Osteoblast (primary cell): ENCODE measurements at places on chromosomes 13 and 19.

DNA sequence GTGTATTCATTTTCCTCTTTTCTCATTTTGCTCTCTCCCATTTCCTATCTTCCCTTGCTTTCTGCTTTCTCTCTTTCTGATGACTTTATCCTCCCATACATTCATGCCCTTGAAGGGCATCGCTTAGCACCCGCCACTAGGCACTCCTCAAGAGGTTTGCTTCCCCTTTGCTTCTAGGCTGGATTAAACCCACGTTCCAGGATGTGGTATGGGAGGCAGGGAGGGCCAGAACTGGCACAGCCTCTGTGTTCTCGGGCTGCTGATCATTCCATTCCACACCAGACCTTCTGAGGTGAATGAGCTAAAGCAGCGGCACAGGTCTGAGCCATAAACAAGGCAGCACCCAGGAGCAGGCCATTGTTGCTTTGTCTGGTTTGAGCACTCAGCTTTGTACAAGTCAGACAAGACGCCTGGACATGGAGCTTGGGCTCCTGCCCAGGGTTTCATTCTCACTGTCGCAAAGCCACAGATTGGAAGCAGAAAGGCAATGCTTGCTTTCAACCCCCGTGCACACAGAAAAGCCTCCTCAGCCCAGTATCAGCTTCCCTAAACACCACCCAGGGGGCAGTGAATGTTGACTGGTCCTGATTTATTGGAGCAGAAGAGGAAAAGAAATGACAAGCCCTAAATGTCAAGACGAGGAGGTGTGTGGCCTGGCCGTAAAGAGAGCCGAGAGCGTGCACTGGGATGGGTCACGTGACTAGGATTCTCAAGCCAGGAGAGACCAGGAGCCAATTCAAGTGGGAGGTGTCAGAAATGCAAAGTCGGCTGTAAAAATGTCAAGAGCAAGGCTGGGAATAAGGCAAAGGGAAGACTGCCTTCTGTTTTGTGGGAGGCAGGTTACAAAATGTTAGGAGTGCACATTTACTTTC, 218.0 kb upstream of the SERP2 start:
- DNase-seq: peak; percentile 72

- peak; percentile 89 for DNase-seq
Measured at GRCh38 chr19:2478278-2478755, 2.4 kb downstream of the GADD45B start.

- DNase-seq: no peak
Measured at GRCh38 chr13:27772651-27773425, 19.4 kb upstream of the GSX1 start.

GRCh38 chr13:20291037-20291436, 58.9 kb upstream of the GJB6 start:
- DNase-seq: no peak

DNA sequence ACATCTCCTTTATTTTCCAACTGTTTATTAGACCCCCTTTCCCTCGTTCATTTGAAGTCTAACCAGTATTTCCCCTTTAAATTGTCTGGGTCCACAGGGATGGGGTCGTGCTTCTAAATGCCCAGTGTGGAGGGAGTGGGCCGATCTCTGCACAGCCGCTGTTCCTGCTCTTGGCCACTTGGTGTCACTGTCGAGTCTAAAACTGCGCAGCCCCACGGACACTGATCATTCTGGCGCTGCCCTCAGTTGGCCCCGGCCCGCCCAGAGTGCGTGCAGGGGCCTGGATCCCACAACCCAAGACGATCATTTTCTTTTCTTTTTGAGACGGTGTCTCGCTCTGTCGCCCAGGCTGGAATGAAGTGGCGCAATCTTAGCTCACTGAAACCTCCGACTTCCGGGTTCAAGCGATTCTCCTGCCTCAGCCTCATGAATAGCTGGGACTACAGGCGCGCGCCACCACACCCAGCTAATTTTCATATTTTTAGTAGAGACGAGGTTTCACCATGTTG, 12.0 kb downstream of the WDR88 start:
- DNase-seq: peak; percentile 95

DNA sequence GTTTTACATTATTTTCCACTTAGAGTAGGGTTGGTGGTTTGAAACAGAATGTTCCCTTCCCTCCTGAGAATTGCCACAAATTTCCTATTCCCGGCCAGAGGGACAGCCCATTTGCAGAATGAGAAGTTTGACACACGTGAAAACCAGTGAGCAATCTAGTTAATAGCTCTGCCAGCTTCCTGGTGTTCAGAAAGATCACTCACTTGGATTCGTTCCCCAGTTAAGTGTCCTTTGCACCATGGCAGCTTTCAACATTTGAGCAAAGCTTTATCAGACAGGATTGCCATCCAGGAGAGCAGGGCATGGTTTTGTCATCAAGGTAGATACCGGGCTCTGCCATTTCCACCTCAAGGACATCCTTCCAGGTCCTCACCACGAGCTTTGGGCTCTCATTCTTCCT, 28.2 kb downstream of the RASL11A start:
- no peak for DNase-seq

- DNase-seq: no peak
Measured at GRCh38 chr13:46340631-46341111, 46.4 kb downstream of the RUBCNL start.

DNA sequence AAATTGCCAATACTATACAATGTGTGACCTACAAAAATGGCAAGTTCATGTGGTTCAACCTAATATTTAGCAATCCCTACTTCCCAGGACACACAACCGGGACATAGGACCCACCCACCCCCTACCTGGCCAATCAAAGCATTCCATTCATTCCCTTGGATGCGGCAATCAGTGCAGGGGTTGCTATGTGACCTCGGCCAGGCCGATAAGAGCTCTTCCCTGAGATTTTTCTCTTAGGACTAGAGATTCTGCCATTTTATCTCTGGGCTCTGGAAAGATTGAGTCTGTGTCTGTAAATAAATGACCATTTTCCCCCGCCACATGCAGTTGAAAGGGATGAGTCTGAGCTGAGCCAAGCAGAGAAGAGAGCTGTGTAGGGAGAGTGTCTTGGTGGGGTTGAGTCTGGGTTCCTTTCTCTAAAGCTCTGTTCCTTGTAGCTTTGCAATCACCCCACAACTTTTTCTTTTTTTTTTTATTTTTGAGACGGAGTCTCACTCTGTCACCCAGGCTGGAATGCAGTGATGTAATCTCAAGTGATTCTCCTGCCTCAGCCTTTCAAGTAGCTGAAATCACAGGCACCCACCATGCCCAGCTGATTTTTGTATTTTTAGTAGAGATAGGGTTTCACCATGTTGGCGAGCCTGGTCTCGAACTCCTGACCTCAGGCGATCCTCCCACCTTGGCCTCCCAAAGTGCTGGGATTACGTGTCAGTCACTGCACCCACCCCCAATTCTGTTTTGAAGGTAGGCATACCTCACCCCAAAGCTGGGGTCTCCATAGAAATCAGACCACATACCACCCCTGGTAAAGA, 7.4 kb downstream of the IFNL1 start:
- DNase-seq: peak; percentile 80
